ENCODE measurements at places on chromosomes 4 and X.

DNA sequence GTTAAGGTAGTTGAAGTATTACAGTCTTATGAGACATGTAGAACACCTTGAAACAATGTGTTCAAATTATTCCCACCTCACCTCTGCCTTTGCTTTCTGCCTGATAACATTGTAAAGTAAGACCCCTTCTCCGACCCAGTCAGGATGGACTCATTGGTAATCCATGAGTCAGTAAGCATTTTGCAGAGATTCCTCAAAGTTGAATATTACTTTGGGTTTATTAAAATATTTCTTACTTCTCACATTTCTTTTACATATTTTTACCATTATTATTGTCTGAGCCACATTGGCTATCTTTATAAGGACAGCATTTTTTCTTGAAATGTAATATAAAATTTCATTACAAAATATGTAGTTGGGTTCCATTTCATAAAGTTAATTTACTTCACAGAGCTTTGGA lies 201.6 kb downstream of the BMPR1B start:
- DNase-seq: no peak

GRCh38 chrX:19958552-19959486 lies 32.0 kb downstream of the BCLAF3 start:
- no peak for DNase-seq

GRCh38 chr4:155079871-155080270 lies 128.6 kb upstream of the NPY2R start:
- no peak for DNase-seq

GRCh38 chr4:10115797-10116568 lies 616 bp downstream of the WDR1 start:
- DNase-seq: peak; percentile 37

DNA sequence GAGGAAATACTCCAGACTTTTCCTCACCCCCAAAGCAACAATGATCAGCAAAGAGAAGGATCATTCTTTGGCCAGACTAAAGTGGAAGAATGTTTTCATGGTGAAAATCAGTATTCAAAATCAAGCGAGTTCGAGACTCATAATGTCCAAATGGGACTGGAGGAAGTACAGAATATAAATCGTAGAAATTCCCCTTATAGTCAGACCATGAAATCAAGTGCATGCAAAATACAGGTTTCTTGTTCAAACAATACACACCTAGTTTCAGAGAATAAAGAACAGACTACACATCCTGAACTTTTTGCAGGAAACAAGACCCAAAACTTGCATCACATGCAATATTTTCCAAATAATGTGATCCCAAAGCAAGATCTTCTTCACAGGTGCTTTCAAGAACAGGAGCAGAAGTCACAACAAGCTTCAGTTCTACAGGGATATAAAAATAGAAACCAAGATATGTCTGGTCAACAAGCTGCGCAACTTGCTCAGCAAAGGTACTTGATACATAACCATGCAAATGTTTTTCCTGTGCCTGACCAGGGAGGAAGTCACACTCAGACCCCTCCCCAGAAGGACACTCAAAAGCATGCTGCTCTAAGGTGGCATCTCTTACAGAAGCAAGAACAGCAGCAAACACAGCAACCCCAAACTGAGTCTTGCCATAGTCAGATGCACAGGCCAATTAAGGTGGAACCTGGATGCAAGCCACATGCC lies 89.7 kb downstream of the TET2 start:
- no peak for DNase-seq

GRCh38 chr4:3346146-3346545 lies 53.3 kb downstream of the RGS12 start:
- DNase-seq: no peak

DNA sequence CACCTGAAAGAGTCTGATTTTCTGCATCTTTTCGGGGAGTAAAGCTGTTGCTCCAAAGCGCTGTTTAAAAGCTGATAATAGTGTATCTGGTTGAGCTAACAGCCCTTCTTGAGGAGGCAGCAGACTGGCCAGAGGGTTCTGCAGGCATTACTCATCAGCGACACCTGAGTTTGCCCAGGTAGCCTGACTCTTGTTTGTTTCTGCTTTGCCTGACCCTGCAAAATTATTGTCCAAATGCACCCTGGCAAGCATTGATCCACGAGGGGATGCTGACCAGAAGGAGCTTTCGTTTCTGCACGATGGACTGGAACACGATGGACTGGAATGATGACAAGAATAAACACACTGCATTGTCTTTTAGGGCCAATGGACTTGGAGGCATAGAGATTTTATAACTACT lies 6.2 kb downstream of the CD99 start:
- DNase-seq: no peak

DNA sequence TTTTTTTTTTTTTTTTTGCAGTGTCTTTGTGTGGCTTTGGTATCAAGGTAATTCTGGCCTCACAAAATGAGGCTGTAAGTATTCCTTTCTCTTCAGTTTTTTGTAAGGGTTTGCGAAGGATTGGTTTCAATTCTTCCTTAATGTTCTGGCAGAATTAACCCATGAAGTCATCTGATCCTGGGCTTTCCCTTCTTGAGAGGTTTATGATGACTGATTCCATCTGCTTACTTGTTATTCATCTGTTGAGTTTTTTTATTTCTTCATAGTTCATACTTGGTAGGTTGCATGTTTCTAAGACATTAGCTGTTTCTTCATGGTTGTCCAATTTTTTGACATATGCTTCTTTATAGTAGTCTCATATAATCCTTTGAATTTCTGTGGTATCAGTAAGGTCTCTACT lies 181.4 kb upstream of the PDE5A start:
- no peak for DNase-seq

- DNase-seq: peak; percentile 16
Measured at GRCh38 chrX:154136627-154137161, 7.3 kb upstream of the OPN1LW start.

DNA sequence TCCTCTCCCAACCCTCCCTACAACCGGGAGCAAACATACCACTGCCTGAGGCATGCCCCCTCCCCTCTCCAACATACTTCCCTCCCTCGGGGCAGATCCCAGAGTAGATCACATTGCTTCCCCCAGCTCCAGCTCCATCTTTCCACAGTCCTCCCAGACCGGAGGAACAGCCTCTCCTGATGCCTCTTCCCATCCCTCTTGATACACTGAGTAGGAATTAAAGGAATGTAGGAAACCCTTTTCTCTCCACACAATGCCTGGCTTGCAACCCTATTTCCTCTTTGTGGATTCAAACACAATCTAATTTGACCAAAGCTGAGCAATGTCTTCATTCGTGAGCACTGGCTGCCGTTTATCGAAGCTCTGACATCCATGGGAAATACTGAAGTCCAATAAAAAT lies 339.8 kb downstream of the BCOR start:
- no peak for DNase-seq

GRCh38 chr4:86174506-86174905 lies 185.3 kb downstream of the MAPK10 start:
- DNase-seq: no peak

GRCh38 chr4:152342293-152342692 lies 193.6 kb downstream of the FBXW7 start:
- DNase-seq: no peak

DNA sequence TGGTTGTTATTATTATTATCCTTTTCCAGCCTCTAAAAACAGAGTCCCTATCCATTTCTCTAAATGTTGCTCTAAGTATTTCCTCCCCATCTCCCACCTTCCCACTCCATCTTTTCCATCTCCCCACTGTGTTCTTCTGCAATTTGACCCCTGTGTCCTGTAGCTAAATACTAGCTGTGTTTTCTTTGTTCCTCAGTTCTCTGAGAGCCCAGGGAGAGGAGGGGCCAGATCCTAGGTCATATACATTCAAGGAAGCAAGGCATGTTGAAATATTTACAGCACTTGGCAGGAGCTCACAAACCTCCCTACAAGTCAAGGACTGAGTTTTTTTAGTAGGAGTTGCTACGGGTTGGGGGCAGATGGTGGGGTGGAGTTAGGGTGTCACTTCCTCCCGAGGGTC lies 10.5 kb downstream of the SLC16A2 start:
- no peak for DNase-seq

DNA sequence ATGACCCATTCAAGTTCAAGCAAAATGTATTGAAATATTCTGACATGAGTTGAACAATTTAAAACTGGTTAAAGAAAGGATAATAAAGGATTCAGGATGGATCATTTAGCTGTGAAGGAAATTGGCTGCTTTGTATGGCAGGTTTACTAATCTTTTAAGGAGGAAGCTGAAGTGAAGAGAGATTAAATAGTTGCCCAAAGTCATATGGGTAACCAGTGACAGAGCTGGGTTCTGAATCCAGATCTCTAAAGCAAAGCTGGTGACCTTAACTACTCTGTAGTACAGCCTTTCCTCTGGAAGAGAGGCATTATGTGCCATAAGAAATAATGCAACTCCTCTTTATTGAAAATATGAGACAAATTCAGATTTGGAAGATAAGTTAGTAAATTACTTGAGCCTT lies 22.8 kb downstream of the FHIP1A start:
- DNase-seq: no peak

- no peak for DNase-seq
Measured at GRCh38 chrX:129759576-129760061, 20.1 kb upstream of the SASH3 start.

- DNase-seq: no peak
Measured at GRCh38 chr4:81790477-81790876, 318.8 kb upstream of the RASGEF1B start.

- peak; percentile 1 for DNase-seq
Measured at GRCh38 chr4:87502580-87503238, 26.5 kb downstream of the SPARCL1 start.

DNA sequence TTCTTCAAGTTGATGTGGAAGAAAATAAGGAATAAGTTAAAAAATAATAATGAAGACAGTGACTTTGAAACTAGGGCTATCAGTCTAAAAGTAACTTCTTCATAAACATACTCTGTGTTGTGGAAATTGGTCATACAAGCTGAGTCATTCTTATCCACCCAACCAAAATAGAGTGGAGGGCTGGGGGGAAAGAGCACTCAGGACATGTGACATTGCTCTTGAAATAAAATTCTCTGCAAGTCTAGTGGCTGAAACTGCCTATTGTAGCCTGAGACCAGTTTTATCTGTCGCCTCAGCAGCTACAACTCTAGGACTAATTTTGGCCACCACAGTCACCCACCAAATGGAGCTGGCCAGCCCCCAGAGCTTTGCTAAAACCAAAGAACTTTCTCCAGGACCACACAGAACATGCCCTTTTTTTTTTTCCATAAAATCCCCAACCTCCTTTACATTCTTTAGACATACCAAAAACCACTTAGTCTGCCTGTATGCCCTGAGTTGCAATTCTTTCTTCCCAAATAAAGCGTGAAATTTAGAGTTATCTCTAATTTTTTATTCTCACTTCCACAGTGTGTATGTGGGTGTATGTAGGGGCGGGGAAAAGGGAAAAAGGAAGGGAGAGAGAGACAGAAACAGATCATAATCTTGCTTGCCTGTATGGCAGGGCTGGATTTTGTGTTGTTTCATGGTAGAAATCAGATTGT lies 23.0 kb upstream of the SLC25A4 start:
- no peak for DNase-seq

GRCh38 chr4:6499238-6499600 lies 26.8 kb upstream of the PPP2R2C start:
- no peak for DNase-seq

DNA sequence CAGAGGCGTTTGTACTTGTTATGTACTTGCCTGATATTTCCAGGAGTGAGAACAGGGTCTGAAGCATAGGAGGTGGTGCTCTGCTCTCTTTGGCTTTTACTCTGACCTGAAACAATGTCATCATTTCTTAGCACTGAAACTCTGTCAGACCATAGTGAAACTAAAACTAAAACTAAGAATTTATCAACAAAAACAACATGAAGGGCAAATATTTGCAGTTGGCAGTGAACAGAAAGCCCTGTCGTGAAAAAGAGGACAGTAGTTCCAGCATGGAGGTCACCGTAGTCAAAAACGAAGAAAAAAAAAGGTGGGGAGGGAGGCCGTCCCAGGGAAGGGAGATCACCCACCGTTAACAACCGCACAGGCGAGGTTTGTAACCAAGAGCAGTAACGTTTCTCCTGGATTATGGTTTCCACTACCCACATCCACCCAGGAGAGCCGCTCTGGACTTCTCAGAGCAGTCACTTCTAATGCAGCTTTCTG lies 97.5 kb downstream of the ANK2 start:
- DNase-seq: no peak

GRCh38 chr4:113435893-113436292 lies 325.6 kb downstream of the CAMK2D start:
- DNase-seq: no peak

DNA sequence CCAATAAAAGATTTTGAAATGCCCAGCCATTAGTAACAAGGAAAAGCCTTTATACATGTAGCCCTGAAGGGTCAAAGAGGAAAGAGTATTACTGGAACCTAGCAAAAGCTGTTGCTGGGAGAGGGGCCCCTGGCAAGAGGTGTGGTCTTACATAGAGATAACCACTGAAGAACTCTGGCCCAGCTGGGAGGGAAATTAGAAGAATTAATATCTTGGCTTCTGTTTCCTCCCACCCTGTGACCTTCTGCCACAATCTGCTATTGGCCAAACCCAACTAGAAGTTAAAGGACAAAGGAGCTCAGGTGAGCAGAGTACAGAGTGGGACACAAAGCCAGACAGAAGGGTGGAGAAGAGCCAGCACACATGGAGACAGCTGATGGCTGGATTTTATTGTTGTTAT lies 39.3 kb upstream of the CCNG2 start:
- DNase-seq: no peak

DNA sequence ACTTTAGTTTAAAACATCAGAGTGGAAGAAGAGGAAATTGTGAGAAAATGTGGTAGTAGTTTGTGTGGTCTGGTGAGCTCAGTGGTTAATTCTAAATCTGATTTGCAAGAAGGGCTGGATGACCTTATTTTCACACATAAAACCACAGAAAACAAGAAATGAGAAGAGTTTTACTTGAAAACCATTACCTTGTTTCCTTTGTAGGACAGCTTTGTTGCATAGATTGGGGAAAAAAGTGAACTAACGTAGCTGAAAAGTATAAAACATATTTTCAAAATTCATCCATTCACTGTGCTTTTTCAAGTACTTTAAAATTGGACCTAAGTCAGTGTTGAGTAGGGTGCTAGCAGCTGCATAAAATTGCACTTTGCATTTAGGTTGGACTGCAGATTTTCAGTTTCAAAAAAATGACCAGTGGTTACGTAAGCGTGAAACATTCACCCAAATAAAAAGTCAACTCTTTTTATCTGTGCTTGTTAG lies 211.3 kb downstream of the ARHGAP10 start:
- no peak for DNase-seq

- DNase-seq: no peak
Measured at GRCh38 chr4:185305979-185306442, 89.7 kb downstream of the LRP2BP start.

GRCh38 chrX:18828832-18829404 lies 121.5 kb downstream of the PPEF1 start:
- DNase-seq: no peak

GRCh38 chrX:11478026-11478425 lies 184.8 kb downstream of the AMELX start:
- no peak for DNase-seq

GRCh38 chrX:140104760-140105159 lies 139.4 kb upstream of the CXorf66 start:
- no peak for DNase-seq

GRCh38 chr4:123667991-123668390 lies 271.4 kb downstream of the SPRY1 start:
- DNase-seq: no peak

- no peak for DNase-seq
Measured at GRCh38 chrX:64204252-64204651, 1.3 kb downstream of the AMER1 start.

All from NCI-H774 (cell line).